ENCODE measurements at places on chromosomes 1 and 21.

- no peak for DNase-seq
These were observed 42.4 kb upstream of the IL19 start for GRCh38 chr1:206727981-206728696.

GRCh38 chr1:30652152-30652841 lies 71.1 kb downstream of the MATN1 start:
- DNase-seq, result no peak

DNA sequence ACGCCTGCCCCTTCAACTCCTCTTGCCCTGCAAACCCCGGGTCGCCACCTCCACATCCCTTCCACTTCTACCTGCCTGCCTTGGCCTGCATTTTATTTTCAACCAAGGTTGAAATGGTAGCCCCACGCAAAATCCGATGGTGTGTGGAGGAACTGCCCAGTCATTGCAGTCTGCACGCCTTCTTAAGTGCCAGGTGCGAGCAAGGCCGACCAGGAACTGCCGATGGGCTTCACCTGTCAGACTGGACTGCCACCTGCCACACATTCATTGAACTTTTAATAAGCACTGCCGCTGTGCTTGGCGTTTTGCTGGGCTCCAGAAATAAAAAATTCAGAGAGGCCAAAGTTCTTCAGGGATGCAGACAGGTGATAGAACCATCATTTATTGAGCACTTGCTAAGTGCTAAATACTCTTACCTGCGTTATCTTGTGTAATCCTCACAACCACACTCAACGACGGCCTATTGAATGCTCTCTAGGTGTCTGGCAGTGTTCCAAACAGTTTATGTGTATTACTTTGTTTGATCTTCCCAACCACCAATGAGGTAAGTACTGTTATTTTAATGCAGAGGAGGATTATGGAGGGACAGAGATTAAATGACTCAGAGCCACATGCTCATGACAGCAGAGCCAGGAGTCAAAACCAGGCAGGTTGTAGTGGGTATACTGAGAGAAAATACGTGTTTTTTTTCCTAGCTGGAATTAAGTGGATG lies 36.2 kb downstream of the CACHD1 start:
- DNase-seq, result peak; percentile 1

- no peak for DNase-seq
These were observed 342.2 kb downstream of the RYR2 start for GRCh38 chr1:237384213-237384612.

- DNase-seq, result no peak
These were observed 8.5 kb upstream of the B4GALT3 start for GRCh38 chr1:161185732-161186311.

GRCh38 chr1:109570414-109570813 lies 22.0 kb downstream of the GNAI3 start:
- no peak for DNase-seq
